ENCODE measurements at places on chromosomes 6 and 20.

DNA sequence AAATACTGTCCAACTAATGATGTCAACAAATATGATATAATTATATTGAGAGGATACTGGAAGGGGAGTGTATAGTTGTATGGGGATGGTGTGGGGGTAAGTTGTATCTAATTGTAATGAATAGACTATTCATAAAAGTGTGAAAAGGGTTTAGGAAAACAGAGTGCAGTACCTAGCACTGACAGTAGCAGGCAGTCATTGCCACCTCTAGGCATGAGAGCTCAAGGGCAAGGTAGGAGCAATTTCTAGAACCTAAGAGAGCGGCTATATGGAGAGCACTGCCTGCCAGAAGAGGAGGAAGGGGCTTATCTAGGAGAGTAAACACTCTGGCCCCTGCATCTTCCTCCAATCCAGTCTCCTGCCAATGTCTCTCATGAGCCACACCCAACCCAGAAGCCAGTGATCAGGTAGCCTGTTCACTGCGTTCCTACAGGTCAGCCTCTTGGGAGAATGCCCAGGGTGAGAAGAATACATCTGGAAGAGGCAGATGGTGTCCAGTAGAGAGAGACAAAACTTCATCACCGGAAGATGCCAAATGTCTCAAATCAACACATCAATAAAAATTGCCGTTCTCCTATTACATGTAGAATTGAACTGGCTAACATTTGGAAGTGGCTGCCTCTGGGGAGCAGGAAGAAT, 200.0 kb downstream of the LY86 start:
- no peak for DNase-seq

- no peak for DNase-seq
Observed at GRCh38 chr6:41645007-41645618, 6.8 kb downstream of the MDFI start.

- no peak for DNase-seq
Observed at GRCh38 chr20:50003253-50003656, 20.5 kb downstream of the SNAI1 start.

- no peak for DNase-seq
Observed at GRCh38 chr6:112298816-112299281, 44.5 kb upstream of the LAMA4 start.

GRCh38 chr20:19928328-19929011, 88.7 kb upstream of the NAA20 start:
- DNase-seq, result no peak

DNA sequence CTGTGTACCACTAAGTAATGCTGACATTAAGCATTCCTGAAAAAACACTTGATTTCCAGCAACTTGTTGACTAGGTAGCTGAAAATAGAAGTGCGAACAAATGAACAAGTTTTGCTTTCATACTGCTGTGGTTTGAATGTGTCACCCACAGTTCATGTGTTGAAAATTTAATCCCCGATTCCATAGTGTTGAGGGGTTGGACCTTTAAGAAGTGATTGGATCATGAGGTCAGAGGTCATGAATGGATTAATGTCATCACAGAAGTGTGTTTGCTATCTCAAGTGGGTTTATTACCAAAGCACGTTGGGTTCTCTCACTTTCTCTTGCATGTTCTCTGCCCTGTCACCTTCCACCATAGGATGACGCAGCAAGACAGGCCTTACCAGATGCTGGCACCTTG, 568.5 kb downstream of the UTRN start:
- DNase-seq, result no peak

DNA sequence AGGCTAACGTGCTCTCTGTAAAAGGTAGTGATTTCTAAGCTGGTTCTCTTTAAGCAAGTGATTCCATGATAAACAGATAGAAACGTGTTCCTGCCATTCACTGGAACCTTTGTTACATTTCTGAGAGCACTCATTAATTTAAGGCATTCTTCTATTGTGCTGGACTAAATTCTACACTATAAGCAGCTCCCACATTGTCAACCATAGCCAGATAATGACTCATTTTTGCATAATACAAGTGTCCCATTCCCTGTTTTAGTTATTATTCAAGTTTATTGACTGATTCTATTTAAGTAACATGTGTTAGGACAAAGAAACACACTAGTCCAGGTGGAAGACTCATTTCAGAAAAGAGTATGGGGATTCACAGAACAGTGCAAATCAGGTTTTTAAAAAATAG, 13.5 kb upstream of the XRN2 start:
- DNase-seq, result peak; percentile 97

DNA sequence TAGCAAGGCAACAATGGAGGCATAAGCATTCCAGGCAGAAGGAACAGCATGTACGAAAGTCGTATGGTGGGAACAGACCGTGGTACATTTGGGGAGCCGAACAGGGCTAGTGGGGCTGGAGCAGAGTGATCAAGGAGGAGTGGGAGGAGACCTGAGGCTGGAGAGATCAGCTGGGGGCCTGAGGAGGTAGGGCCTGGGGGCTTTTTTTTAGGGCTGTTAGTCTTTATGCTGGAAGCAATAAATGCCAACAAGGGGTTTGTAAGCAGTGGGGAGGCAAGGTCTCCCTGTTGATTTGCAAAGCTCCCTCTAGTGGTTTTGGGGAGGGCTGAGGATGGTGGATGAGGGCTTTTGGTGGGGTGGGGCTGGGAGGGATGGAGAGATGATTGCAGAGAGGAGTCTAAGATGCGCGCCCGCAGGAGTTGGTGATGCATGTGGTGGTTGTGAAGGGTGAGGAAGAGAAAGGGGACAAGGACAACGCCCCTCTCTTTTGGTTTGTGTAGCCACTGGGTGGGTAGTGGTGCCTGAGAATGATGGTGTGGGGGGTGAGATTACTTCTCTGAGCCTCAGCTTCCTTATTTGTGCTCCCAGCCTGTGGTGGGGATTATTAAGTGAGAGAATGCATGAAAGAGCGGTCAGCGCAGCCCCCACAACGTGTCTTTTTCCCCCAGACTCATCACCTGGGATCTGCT, 74.1 kb upstream of the TOX2 start:
- DNase-seq, result peak; percentile 5

DNA sequence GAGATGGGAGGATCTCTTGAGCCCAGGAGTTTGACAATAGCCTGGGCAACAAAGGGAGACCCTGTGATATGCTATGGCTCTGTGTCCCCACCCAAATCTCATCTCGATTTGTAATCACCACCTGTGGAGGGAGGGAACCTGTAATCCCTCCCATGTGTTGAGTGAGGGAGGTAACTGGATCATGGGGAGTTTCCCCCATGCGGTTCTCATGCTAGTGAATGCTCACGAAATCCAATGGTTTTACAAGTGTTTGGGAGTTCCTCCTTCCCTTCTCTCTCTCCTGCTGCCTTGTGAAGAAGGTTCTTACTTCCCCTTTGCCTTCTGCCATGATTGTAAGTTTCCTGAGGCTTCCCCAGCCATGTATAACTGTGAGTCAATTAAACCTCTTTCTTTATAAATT, 3.4 kb downstream of the NUDT3 start:
- no peak for DNase-seq

GRCh38 chr6:159833997-159834603, 34.0 kb downstream of the PNLDC1 start:
- no peak for DNase-seq

DNA sequence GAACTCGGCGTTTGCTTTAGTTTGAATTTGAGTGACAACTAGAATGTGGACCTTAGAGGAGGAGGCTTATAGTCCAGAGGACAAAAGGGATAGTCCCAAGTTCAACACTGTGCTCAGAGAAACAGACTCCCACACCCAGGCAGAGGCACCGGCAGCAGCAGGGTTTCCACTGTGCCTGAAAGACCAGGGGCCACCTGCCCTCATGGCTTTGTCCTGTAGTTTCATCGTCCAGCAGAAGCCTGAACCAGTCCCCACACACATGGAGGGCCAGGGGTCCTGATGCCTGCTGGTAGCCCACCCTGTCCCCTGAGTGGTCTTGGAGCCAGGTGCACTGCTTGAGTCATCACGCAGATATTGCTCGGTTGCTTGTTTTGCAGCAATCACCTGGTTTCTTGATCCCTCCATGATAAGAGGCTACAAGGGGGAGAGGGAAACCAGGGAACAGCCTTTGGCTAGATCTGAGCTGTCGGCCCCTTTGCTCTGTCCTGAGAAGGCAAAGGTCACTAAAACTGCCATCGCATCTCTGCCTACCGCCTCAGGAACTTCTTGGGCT, 7.2 kb upstream of the ACSS1 start:
- DNase-seq, result no peak

DNA sequence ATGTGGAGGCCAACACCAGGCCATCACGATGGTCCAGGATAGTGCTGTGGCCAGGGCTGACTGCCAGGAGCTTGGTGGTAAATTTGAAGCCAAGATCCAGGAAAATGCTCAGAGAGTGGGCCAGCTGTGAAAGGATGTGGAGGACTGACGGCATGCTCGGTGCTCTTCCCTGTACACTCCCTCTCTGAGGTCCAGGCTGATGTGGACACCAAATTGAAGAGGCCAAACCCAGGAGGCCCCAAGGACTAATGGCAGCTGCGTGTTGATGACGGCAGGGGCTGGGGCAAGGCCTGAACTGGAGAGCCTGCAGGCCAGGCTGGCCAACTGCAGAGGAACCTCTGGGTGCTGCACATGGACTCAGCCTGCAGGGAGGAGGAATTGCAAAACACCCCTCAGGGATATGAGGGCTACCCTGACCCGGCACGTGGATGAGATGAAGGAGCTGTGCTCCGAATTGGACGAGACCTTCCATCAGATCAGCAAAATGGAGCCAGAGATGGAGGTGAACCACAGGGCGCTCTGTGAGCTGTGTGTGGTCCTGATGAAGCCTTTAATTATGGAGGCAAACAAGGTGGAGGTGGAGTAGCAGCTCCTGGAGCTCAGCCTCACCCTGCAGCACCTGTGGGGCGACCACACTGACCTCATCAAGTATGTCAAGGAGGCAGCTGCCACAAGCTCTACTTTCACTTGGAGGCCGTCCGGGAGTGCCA, 6.9 kb upstream of the RAET1E start:
- DNase-seq, result no peak

DNA sequence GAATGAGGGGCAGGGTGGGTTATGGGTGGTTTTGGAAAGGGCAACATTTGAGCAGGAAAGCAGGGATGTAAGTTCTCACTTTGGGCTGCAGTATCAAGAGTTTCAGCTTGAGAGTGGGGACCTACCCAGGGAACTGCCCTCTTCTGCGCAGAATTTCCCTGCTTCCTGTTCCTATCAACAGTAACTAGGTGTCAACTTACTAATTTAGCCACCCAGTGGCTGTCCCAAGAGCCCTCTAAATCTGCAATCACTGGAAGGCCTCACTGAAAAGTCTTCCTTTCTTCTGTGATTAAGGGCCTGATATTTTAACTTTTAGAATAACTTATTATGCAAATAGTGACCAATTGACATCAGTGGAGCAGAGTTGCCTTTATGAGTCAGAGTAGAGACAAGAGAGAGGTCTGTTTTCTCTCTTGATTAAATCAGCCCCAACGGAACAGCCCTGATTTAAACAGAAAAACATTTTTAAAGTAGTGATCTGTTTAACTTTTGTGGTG, 118.2 kb upstream of the RIPOR2 start:
- peak; percentile 21 for DNase-seq

GRCh38 chr6:89291256-89291819, 23.8 kb downstream of the GABRR2 start:
- DNase-seq, result no peak

Data from HAP-1 (cell line).